HT-29 (cell line): ENCODE measurements at places on chromosomes 6 and 20. TPM values are rescaled to one million over a fixed set of nuclear protein-coding genes. Genes with fewer than 3 reads are reported as not detected.

DNA sequence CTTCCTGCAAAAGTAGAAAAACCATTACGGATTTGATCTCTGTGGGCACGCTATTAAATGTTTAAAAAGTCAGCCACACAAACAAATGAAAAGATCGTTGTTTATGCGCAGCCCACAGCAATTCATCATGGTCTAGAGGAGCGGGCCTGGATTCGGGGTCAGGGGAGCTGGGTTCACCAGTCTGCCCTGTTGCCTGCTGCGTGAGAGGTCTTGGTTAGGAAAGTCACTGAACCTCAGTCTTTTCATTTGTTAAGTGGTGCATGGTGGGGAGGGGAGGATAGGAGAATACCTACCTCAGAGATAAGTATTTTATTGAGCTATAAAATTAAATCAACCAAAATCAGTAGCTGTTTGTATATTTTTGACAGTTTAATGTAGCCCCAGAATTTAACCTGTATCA lies 47.3 kb upstream of the FYN start:
- DNase-seq: no peak

DNA sequence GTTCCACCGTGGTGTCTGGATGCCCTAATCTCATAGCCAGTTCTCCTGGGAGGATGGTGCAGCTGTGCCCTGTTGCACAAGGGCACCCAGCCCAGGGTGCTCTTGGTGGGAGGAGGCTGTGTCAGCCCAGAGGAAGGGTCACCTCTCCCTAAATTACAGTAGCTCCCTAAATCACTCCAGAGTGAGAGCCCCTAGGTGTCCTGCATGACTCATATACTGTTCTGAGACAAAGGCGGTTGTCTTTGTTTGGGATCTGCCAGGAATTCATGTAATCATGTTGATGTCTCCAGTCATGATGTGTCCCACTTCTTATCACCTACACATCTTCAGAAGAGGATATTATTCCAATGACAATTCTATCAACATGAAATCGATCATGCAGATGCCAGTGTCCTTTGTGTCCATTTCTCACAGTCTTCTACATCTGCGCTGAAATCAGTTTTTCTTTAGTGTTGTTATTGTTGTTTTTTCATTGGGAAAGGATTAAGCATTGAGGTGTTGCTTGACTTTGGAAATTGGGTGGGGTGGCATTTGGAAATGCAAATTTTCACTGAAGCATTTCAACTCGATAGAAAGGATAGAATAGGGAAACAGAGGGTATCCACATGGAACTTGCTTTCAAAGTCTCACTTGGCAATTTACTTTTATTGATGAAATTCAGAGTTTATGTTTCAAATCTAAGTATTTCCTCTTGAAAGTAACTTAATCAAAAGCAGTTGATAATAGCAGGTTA lies 19.5 kb downstream of the PERP start:
- no peak for DNase-seq

DNA sequence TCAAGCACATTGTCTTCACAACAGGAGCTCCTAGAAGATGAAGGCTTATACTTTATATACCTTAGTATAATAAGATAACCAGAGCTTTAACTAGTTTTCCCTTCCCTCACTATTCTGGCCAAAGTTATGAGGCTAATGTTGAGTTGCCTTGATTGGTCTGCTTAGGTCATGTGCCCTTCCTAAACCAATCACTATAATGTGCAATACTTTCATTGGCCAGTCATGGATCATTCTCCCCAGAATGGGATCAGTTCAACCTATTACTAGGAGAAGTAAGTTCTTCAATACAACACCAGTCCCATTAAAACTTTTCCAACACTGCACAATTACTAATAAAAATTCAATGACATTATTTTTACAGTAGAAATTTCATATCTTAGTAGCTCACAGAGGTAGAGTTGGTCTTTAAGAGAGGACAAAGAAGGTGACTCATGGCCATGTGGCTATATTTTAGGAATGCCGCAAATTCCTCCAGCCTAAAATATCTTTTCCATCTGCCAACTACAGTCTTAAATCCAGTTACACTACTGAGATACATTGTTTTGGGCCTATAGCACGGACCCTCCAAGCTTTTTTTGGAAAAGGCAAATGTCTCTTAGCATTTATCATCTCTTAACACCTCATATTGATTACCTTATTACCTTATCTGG lies 12.5 kb upstream of the POU3F2 start:
- DNase-seq: no peak

STK4 gene
- 23.1 and 27.1 TPM in 2 replicates for total RNA-seq

TMEM217 gene
- 1.4 and 1.8 TPM in 2 replicates for total RNA-seq

DNA sequence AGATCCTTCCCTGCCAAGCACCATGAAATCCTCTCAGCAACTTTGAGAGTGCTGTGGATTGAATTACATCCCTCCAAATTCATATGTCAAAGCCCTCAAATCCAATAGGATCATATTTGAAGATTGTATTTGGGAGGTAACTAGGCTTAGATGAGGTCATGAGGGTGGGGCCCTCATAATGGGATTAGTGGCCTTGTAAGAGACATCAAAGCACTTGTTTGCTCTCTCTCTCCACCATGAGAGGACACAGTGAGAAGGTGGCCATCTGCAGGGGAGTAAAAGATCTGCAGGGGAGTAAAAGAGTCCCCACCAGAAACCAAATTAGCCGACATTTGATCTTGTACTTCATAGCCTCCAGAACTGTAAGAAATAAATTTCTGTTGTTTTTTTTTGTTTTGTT lies 298.2 kb downstream of the SAMD5 start:
- DNase-seq: no peak

DNA sequence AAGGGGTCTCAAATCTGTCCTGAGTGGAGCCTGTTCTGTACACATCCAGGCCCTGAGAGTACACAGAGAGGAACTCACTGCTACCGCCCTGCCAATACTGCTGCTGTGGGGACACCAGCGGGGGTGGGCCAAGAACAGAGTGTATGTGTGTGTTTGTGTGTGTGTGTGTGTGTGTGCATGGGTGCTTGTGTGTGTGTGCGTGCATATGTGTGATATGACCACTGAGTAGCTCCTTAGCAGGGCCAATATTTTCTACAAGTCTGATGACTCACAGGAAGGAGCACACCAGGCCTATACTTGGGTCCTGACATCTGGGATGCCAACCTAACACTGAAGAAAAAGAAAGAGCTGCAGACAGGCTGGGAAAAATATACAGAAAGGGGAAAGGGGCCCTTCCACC lies 1.4 kb downstream of the RAET1E start:
- no peak for DNase-seq

DNA sequence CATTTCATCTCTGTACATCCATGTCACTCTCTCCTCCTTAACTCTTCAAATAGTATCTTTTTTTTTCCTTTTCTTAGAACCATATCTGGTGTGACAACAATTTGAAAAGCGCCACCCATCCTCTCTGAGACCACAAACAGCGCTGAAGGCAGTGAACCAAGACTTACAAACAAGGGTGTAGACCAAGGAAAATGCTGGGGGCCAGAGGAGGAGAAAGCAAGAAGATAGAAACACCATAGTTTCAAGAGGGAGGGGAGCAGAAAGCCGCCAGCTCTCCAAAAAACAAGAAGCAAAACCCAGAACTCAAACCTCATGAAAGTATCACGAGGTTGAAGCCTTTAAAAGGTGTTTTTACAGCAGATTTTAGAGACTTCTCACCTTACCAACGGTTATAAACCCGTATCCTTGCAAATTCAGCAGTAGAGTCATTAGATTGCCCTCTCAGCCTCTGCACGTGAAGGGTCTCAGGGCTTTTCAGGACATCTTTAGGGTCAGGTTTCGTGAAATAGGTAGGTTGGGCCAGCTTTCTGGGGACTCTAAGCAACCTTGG lies 13.3 kb upstream of the RIPOR2 start:
- DNase-seq: no peak

GRCh38 chr6:16329233-16329632 lies 90.8 kb downstream of the GMPR start:
- no peak for DNase-seq

DNA sequence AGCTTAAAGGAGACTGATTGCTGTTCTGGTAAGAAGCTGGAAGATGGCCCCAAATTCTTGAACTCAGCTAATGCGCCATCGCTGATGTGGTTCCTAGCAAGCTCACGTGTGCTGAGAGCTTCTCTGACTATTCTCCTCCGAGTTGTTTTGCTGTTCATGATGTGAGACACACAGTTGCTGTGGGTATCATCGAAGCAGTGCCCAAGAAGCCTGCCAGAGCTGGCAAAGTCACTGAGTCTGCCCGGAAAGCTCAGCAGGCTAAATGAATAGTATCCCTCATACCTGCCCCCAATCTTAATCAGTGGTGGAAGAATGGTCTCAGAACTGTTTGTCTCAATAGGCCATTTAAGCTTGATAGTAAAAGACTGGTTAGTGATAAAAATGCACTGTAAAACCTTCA lies 28.3 kb upstream of the BCLAF1 start:
- no peak for DNase-seq

ULBP2 gene
- 3.2 and 5.3 TPM in 2 replicates for total RNA-seq

DNA sequence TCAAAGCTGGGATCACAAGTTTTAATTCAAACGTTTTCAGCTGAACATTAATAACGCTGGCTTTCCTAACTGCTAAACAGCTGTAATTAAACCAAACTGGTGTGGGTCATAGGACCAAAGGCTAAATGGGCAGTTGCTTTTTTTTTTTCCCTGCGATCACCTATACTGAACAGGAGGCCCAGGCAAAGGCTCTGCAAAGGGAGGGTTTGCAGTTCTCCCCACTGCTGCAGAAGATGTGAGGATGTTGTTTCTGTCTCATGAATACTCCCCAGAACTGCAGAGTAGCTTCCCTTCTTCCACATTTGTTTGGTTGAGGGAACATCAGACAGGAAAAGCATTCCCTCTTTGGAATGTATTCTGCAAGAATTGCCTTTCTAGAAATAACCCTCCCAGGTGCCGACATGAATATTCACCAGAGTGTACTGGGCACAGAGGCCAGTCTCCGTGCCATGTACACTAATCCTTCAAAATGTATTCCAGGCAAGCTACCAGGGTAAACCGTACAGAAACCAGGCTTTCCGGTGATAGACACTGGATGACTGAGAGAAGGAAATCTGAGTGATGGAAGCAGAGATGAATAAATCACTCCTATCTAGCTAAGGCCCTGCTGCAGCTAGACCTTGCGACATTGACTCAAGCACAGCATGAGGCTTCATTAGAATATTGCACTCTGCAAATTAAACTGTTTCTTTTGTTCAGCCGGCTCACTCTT lies 370.1 kb downstream of the BTBD9 start:
- no peak for DNase-seq

GRCh38 chr6:161673026-161673425 lies 399.2 kb upstream of the AGPAT4 start:
- no peak for DNase-seq

DNA sequence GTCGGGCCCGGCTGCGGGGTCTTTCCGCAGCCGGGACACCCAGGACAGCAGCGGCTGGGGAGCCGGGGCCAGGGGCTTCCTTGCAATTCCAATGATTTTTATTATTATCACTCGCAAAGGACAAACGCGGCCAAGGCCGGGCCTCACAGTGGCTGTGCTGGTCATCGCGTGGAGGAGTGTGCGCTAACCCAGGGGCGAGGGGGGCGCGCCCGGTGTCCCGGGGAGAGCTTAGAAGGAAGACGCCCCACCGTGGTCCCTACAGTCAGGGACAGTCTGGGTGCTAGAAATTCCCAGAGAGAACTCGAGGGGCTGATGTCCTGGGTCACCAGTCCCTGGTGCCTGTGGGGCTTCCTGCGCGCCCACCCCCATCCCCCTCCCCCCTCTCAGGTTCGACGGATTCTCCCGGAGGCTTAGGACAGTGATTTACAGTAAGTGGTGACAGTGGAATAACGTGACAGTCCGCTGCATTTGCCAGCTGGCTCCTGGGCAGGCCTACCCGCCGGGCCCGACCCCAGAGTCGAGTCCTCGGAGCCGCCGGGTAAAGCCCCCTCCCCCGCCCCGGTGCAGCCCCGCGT lies 9.5 kb downstream of the FOXC1 start:
- no peak for DNase-seq

DNA sequence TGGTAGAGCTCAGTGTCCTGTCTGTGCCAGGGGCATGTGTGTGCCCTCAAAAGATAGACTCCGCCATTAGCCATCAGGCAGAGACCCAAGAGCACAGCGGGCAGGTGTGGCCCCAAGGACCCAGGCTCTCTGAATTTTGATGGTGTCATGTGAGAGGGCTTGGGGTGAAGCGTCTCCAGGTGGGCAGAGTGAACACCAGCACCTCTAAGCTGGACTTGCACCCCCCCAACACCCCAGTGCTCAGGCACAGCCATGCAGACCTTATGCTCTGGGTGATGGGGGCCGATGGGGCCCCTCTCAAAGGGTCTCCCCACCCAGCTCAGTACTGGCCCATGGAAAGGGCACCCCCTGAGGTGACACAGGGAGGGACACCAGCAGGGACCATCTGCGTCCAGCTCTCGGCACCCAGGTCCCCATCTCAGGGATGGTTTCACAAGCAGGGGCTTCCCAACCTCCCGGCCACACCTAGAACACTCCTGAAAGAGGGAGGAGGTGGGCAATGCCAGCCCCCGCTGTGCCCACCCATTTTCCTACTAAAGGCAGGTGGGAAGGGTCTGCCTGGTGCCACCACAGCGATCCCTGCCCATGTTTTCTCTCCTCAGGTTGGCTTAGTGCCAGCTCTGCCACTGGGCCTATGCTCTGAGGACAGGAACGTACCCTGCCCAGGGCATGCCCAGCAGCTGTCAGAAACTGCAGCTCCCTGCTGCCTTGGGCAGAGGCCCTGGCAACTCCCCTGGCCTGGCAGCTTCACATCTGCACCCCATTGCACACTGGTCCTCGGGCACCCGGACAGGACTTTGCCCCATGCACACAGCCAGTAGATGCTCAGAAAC lies 3.5 kb downstream of the CST7 start:
- no peak for DNase-seq

GRCh38 chr20:48054051-48054450 lies 268.8 kb upstream of the SULF2 start:
- DNase-seq: no peak

DNA sequence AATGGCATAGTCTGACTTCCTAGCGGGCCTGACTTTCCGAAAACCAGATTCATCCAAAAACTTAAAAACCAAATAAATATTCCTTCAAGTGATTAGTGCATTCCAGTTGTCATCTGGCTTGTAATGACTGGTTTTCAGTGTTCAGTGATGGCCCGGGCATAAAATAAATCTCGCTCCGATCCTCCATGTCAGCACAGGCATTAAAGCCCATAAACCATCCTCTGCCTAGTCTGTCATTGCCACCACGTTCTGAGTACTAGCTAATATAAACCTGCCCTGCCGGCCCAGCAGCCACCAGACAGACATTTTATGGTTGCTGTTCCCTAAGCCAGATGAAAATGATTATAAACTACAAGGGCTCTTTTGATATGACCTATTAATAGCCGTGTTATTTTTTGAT lies 232.3 kb upstream of the GMDS start:
- no peak for DNase-seq

ID4 gene
- not detected in 2 replicates for total RNA-seq

- DNase-seq: no peak
Observed at GRCh38 chr6:4460586-4461475, 315.4 kb upstream of the CDYL start.

CD24 gene
- 389 and 427 TPM in 2 replicates for total RNA-seq

DNA sequence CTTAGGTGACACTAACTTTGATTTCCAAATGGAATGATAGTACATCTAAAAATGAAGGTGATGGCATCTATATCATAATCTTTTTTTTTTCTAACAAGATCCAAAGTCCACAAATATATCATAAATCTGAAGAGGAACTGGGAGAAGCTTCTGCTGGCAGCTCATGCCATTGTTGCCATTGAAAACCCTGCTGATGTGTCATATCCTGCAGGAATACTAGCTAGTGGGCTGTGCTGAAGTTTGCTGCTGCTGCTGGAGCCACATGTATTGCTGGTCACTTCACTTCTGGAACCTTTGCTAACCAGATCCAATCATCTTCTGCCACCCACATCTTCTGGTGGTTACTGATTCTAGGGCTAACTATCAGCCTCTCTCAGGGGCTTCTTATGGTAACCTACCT lies 27.4 kb upstream of the KHDC1 start:
- no peak for DNase-seq

- DNase-seq: no peak
Observed at GRCh38 chr6:96795481-96795880, 41.8 kb downstream of the GPR63 start.
